ENCODE measurements at places on chromosomes 4 and X.

DNA sequence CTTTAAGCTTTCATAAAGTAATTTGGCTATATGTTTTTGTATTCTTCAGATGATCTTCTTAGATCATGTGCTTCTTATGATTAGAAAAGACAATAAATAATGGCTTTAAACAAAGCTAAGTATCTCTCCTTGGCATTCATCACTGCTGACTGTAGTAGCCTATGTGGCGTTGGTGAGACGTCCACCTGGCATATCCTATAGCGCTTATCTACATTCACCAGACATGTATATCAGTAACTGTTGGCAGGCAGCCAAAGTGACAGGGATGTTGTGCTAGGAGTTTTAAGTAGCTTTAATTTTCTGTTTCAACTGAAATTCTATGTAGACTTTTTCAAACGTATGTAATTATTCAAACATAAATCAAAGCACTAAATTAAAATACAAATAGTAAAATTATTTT, 276.4 kb downstream of the IL15 start:
- no peak for DNase-seq

GRCh38 chr4:173161311-173161710, 7.3 kb upstream of the GALNT7 start:
- no peak for DNase-seq

- no peak for DNase-seq
Observed at GRCh38 chr4:128385683-128386304, 98.2 kb upstream of the PGRMC2 start.

GRCh38 chr4:179399054-179399782, 1957.0 kb upstream of the AGA start:
- no peak for DNase-seq

DNA sequence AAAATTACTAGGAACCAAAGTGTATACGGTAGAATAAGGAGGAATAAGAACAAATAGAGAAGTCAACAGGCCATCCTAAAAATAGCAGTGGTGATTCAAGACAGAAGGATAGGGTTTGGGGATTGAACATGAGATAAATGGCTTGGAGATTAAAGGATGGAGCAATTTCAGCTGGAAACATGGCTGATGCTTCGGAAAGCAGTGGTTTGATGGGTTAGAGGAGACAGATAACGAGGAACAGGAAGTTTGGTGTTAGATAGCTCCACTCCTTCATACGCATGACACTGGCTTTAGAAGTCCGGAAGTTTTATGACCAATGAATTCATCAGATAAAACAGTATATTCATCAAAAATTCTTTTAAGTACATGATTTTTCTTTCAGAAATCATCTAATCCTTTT, 70.8 kb upstream of the GALNTL6 start:
- DNase-seq: no peak

DNA sequence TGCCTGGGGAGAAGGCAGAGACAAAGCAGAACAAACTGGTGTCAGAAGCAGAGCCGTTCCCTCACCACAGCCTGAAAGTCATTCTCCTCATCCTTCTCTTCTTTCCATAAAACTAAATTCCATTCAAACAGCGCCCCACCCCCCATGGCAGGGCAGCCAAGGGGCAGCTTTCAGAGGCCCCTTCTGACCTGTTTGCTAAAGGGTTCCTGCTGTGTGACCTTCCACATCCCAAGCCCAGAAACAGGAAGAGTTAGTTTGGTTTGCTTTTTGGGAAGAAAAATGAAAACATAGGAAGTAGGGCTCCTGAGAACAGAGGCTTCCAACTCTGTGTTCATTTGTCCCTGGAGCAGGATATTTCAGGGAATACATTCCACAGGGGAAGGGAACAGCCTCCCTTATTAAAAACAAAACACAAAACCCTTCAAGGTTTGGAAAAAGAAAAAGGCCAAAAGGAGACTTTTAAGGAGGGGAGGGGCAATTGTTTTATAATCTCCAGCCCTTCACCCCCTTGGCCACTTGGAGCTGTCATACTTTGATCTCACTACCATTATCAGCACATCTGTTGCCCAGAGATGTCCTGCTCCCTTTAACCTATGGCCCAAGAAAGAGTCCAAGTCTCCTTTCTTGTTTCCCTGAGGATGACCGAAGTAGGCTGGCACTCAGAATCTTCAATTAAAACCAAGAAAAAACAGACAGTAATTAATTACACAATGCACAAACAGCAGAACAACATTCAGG, 25.3 kb downstream of the STARD8 start:
- DNase-seq: no peak

DNA sequence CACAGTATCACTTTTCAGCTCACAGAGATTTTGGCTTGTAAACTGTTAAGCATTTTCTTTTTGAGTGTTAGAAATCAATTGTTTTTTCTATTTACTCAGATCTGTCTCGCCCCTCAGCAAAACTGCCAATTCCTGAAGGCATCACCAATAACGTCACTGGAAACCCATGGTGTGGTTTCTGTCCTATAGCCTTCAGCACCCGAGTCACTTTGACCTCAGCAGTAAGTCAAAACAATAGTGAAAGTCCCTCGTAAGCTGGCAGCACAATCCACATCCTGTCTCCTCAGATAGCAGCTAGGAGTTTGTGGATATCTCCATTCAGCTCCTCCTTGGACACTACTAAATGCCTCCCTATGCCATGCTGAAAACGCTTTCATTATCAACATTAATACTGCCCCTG, 1787.4 kb upstream of the ADGRL3 start:
- no peak for DNase-seq

DNA sequence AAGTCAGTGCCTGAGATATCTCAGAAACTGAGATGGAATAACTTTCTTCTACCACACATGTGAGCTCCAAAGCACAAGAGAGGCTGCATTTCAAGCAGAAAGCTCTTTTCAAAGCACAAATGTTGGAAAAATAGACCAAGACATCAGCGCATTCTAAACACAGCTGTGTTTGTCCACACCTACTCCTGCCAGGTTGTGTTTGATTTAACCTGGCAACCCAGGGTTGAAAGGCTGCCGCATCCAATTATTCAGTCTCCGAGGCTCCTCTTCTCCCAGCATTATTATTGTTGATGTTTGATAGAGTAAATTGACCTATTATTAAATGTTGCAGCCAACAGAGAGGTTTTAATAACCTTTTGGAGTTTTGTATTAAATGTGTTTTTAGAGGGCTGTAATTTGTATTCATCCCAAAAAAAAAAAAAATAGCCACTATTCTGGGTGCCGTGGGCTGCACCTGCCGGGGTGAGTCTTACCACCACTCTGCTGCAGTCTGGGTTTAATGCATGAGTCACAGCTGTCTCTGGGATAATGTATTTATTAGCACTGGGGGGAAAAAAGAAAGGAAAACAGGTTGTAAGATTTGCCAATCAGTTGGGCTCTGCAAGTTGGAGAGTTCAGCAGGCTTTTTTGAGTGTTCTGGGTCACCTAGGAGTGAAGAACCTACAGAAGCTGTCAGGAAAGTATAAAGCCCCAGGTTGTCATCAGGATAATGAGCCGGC, 105.2 kb upstream of the NOCT start:
- DNase-seq: no peak

DNA sequence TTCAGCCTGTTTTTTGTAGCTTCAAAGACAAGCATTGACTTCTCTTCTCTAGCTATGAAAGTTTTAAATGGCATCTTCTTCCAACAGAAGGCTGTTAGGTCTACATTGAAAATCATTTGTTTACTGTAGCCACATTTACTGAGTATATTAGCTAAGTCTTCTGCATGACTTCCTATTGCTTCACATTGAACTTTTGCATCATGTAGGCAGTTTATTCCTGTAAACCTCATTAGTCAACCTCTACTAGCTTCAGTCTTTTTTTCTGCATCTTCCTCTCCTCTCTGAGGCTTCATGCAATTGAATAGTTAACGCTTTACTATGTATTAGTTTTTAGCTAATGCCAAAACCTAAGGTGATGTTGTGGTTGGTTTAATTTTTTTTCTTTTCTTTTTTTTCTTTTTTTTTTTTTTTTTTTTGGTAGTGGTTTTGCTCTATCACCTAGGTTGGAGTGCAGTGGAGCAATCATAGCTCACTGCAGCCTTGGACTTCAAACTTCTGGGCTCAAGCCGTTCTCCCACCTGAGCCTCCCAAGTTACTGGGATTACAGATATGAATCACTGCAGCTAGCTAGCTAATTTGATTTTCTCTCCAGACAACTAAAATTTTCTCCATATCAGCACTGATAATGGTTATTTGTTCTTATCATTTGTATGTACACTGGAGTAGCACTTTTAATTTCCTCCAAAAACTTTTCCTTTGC, 3.4 kb downstream of the UGT2A3 start:
- no peak for DNase-seq

- DNase-seq: no peak
Observed at GRCh38 chr4:64495946-64496345, 86.7 kb upstream of the TECRL start.

DNA sequence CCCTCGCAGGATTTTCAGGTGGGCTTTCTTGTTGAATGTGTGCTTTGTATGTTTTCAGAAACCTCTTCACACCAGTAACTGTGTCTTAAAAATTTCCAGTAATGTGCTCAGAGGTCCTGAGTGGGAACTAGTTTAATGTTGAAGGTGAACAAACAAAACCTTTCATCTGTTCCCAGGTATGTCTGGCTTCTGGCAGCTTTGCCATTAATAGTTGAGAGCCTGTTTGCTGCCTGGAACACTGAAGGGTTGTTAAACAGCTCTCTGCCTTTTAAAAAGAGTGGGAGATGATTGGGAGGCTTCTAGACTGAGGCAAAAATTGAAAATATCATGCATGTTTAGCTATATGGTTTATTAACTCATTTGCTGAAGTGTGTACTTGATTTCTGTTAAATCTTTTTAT, 161.2 kb upstream of the AGTR2 start:
- DNase-seq: peak; percentile 8

DNA sequence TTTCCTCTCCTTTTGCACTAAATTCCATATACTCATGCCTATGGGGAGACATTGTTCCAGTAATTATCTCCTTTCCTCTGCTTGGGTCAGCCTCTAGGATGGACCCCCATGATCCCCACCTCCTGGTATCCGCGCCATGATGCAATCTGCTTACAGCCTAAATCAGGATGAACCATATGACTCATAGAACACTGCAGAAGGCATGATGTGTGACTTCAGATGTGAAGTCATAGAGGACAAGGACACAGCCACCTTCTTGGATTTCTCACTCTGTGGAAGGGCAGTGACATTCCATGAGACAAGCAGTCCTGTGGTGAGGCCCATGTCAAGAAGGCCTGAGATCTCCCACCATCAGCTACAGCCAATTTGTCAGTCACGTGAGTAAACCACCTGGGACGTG, 9.0 kb upstream of the TMEM144 start:
- DNase-seq: no peak
